ENCODE measurements at places on chromosomes 13 and 19.

- no peak for DNase-seq
Observed at GRCh38 chr13:20673715-20674114, 29.8 kb upstream of the IL17D start.

DNA sequence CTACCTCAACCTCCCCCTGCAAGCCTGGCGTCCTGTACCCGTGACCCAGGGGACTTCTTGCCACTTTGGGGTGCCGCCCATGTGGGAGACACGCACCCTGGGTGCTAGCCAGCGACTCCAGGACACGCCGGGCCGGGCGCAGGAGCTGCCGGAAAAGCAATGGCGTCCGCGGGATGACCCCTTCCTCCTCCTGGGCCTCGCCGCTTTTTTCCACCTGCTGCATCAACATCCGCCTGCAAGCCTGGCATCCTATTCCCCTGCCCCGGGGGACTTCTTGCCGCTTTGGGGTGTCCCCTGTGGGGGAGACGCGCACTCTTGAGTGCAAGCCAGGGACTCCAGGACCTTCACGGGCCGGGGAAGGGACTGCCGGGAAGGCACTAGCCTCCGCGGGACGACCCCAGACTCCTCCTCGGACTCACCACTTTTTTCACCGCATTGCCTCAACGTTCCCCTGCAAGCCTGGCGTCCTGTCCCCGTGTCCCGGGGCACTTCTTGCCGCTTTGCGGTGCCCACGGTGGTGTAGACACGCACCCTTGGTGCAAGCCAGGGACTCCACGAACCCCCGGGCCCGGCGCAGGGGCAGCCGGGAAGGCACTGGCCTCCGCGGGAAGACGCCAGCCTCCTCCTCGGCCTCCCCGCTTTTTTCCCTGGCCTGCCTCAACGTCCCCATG lies 237.8 kb downstream of the TUBA3C start:
- DNase-seq: no peak

GRCh38 chr19:42092350-42092749 lies 16.4 kb downstream of the ZNF574 start:
- DNase-seq: peak; percentile 55

- no peak for DNase-seq
Observed at GRCh38 chr13:112842343-112842856, 126.6 kb upstream of the MCF2L start.

DNA sequence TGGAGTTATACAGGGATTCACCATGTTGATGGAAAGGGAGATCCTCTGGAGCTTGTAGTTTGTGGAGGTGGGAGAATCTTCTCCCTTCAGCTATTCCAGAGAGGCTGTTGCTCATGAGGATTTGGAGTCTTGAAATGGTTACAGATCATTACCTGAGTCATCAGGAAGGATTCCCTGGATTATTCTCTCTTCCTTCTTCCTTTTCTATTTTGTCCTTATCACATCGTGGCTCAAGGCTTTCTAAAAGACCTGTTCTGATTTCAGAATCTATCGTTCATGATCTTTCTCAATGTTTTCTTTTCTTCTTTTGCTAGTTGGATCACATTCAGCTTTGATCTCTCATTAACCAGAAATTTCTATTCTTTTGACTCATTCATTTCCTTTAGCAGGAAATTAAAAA lies 196.0 kb downstream of the KLF5 start:
- no peak for DNase-seq

GRCh38 chr19:38705197-38706019 lies 38.9 kb downstream of the CAPN12 start:
- no peak for DNase-seq
